ENCODE measurements at places on chromosomes 1 and 21.

- DNase-seq = no peak
Observed at GRCh38 chr21:31218830-31219608, 125.0 kb downstream of the TIAM1 start.

DNA sequence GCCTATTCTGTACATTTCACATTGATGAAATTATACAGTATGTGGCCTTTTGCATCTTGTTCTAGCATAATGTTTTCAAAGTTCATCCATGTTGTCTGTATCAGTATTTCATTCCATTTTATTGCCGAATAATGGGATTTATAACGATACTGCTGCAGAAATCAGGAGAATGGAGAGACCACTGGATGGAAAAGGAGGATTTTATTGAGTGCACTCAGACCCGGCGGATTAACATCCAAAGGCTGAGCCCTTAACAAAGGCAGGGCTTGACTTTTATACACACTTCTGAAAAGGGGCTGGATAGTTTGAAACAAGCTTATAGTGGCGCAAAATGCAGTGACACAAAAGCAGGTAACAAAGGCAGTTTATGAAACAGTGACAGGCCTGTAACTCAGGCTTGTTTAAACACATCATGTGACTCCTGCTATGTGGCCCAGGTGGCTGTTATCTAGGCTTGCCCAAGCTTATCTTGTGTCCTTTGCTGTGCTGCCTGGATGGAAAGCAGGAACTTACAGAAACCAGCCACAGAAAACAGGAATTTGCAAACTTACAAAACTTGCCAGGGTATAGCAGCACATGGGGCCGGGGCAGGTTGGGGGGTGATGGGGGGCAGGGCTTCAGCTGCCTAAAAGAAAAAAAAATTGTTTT lies 32.8 kb upstream of the KCNJ15 start:
- no peak for DNase-seq

DNA sequence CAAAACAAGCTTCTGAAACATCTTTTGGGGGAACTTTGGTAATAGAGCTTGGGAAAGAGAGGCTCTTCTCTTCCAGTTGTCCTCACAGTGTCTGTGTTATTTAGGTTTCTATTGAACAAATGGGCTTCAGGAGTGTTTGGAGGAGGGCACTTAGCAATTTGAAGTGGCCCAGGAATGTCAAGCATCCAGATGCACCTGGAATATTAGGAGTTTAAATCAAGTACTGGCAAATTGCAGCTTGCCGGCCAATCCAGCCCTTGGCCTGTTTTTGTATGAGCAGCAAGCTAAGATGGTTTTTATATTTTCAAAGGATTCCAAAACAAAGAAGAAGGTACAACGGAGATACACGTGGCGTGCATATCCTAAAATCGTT lies 94.7 kb downstream of the CCDC185 start:
- no peak for DNase-seq

DNA sequence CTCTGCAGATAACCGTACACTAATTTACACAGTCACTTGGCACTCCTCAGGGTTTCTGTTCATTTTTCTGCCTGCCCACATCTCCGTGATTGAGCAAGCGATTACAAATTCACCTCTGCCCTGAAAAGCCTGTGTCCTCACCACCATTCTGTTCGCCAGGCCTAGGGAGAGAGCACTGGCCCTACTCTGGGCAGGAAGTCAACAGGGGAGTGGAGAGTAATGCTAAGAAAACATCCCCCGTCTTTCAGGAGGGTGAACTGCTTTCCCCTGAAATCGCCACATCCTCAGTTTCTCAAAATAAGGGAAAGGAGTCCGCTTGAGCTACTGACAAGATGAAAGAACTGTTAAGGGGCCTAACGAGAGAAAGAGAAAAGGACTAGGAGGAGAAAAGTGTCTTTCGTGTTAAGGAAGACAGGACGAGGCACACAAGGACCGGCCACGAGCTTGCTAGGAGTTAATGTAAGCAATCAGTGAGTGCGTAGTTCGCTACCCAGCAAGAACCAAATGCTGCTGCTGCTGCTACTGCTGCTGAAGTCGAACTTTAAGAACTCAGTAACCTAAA lies 632 bp downstream of the PEX19 start:
- no peak for DNase-seq

DNA sequence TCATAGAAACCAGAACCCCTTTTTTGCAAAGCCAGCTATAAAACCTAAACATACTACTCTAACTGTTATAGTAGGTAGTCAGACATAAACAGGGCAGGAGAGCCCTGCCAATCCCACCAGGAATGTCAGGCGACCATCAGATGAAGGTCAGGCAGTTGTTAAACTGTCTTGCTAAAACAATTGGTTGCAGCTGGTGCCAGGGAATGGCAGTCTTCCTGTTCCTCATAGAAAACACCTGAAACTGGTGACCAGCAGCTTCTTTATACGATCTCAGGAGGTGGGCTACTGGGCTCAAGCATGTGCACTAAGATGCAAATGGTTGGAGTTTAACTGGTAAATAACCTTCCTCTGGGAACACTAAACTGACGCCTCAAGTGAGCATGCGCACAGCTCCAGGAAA lies 224.1 kb downstream of the COL11A1 start:
- DNase-seq = no peak

All from NCI-H1092 (cell line).